Activated T-cell treated with anti-CD3 and anti-CD28 coated beads, Interleukin-2, amount 50 U/mL, for 72 hours (primary cell): ENCODE measurements at places on chromosomes 5 and 9. TPM values are rescaled to one million over a fixed set of nuclear protein-coding genes. Genes with fewer than 3 reads are reported as not detected.

The ISL1 gene
- not detected for total RNA-seq

The TRIM41 gene
- 52.1 TPM for total RNA-seq

The PDE6A gene
- total RNA-seq, result 0.05 TPM

The KCNN2 gene
- total RNA-seq, result not detected

The ARHGEF39 gene
- 15.1 TPM for total RNA-seq

The FOXD4 gene
- total RNA-seq, result 0.38 TPM

The CDH18 gene
- total RNA-seq, result not detected

DNA sequence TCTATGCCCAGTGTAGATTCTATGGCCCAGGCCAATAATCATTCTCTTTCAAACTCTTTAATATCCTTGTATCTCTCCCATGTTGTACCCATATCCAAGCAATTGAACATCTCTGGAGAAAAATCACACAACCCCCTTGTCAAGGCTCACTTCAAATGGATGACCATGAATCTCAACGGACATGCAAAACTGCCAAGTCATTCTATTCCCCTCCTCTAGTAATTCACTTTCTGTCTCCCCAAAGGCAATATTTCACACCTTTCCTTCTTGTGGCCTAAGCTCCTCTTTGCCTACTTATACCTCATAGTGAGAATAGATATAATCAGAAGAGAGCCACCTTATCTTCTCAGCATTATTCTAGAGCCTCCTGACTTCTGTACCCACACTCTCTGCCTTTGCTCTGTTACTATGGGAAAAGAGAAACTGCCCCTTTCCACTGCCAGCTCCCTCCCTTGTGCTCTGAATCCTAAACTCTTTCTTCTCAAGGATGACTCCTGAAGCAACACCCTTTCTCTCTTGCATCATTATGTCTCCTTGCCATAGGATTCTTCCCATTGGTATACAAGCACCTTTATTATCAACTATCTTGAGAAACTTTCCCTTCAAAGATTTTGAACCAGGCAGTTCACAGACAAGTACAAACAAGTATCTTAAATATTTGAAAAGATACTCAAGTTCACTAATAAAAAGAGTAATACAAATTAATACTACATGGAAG lies 66.1 kb downstream of the RPS23 start:
- no peaks in the 10 kb centered on the region for H3K36me3 ChIP-seq
- H3K27ac ChIP-seq, result no peak overlapping the region
- no peak overlapping the region for H3K4me3 ChIP-seq

GRCh38 chr9:68651280-68651893 lies 53.7 kb upstream of the PIP5K1B start:
- H3K27me3 ChIP-seq, result peaks cover 16% of the 10 kb centered on the region
- peaks cover 40% of the 10 kb centered on the region for H3K4me1 ChIP-seq
- H3K27ac ChIP-seq, result peak overlapping the region; percentile 93

DNA sequence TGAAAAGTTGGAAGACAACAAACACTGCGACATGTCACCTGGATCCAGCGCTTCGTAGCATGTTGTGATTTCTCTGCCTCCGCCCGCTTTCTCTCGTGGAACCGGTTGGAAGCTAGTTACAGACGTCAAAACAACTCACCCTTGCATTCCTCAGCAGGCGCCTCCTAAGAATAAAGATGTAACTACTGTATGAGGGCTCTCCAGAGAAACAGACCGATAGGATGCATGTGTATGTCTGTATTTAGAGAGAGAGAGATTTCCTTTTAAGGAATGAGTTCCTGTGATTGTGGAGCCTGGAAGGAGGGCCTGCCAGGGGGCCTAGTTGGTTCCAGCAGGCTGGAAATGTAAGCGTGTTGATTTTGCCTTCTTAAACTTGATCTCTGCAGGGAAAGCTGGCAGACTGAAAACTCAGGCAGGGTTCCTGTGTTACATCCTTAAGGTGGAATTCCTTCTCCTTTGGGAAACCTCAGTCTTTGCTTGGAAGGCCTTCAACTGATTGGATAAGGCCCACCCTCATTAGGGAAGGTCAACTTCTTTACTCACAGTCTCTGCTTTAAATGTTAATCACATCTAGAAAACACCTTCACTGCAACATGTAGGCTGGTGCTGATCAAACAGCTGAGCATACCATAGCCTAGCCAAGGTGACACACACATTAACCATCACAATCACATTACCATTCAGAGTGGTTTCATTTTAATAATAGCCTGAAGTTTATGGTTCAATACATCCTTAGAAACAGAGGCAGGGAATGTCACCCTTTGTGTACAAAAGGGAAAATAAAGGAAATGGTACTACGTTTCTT lies 163.8 kb downstream of the SYK start:
- peak overlapping the region; percentile 51 for H3K4me3 ChIP-seq
- no peak for DNase-seq
- peaks cover 46% of the 10 kb centered on the region for H3K4me1 ChIP-seq

- peaks cover 14% of the 10 kb centered on the region for H3K4me1 ChIP-seq
- no peak overlapping the region for H3K4me3 ChIP-seq
- DNase-seq, result no peak
- H3K27me3 ChIP-seq, result no peaks in the 10 kb centered on the region
- no peaks in the 10 kb centered on the region for H3K36me3 ChIP-seq
Observed at GRCh38 chr5:110321117-110321516, 405.4 kb downstream of the TMEM232 start.

DNA sequence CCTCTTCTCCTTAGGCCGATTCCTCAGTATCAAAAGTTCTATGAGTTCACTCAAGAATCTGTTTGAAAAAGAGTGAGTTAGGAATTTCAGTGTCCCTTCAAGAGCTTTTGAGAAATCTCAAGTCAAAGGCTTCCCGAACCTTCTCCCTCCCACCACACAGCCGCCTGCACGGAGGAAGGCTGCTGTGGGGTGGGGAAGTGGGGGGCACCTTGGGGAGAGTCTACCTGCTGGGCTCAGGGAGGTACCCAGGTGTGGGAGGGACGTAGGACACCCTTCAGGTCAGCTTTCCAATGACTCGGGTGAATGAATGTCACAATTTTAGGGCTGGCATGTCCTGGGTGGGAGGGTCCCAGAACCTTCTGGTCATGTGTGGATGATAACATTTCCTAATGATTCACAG lies 17.5 kb downstream of the CXCL14 start:
- no peaks in the 10 kb centered on the region for H3K4me1 ChIP-seq
- peaks cover 36% of the 10 kb centered on the region for H3K27me3 ChIP-seq
- H3K36me3 ChIP-seq, result no peaks in the 10 kb centered on the region
- H3K27ac ChIP-seq, result no peak overlapping the region
- no peak overlapping the region for H3K4me3 ChIP-seq

DNA sequence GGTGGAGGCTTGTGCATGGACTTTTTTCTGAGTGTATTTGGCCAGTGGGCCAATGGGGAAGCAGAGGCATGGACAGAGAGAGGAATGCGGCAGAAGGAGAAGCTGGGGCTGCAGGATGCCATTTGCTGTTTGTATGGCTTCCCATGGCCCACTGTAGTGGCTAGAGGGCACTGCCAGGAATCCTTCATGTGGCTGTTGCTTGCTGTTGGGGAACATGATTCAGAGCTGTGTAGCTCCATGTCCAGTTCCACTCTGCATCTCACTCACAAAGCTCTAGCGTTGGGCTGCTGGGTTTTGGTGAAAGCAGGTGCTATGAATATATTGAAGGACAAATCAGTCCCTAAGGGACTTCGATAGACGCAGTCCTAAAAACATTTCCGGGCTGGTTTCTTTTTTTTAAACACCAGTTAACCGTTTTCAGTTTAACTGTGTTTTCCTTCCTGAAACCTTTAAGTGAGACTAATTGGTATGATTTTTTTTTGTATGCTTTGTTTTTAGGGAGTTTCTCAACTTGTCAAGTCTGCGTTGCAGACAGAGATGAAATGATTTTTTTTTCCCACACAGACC lies 51.3 kb downstream of the SLC22A5 start:
- H3K4me1 ChIP-seq, result peaks cover 81% of the 10 kb centered on the region
- H3K27ac ChIP-seq, result peak overlapping the region; percentile 87
- peaks cover 2% of the 10 kb centered on the region for H3K36me3 ChIP-seq
- no peaks in the 10 kb centered on the region for H3K27me3 ChIP-seq
- peak overlapping the region; percentile 67 for H3K4me3 ChIP-seq
- peak; percentile 35 for DNase-seq

- H3K36me3 ChIP-seq, result no peaks in the 10 kb centered on the region
- no peak overlapping the region for H3K27ac ChIP-seq
- H3K27me3 ChIP-seq, result peaks cover 14% of the 10 kb centered on the region
- H3K4me3 ChIP-seq, result no peak overlapping the region
Observed at GRCh38 chr5:107365320-107366109, 305.2 kb downstream of the EFNA5 start.

GRCh38 chr5:84364043-84364442 lies 20.6 kb downstream of the EDIL3 start:
- H3K27ac ChIP-seq, result no peak overlapping the region
- no peaks in the 10 kb centered on the region for H3K36me3 ChIP-seq
- no peak for DNase-seq
- H3K4me1 ChIP-seq, result no peaks in the 10 kb centered on the region
- no peaks in the 10 kb centered on the region for H3K27me3 ChIP-seq

GRCh38 chr5:26622947-26623346 lies 415.4 kb downstream of the CDH9 start:
- no peak overlapping the region for H3K4me3 ChIP-seq
- no peaks in the 10 kb centered on the region for H3K4me1 ChIP-seq
- H3K36me3 ChIP-seq, result no peaks in the 10 kb centered on the region
- H3K27me3 ChIP-seq, result no peaks in the 10 kb centered on the region

DNA sequence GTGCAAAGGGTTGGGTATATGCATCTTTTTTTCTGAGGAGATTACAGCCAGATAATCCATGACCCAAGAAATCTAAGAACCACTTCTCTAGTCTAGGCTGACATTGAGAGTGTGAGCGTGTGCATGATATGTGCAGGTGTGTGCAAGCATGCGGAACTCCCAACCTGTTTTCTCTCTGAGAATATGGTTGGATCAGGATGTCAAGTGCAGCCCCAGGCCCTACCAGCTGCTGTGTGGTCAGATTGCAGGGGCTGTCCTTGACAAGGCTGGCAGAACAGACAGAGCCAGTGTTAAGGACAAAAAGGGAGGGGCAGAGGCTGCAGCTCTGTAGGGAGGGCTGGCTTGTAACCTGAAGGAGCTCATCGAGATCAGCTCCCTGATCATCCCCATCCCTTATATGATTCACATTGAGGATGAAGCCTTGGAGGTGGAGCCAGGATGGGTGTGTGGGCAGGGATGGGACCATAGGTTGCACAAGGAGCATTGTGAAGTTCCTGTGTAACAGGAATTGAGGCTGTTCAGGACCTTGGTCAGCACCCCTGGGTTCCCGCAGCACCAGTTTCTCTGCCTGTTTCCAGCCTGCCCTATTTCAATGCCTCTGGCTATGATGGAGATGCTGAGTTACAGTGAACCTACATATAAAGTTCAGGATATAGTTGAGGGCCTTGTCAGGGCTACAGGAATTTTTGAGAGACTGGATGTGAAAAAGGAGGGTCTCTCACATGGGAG lies 52.6 kb upstream of the ARAP3 start:
- no peak overlapping the region for H3K4me3 ChIP-seq
- peaks cover 50% of the 10 kb centered on the region for H3K27me3 ChIP-seq
- no peak overlapping the region for H3K27ac ChIP-seq
- no peaks in the 10 kb centered on the region for H3K4me1 ChIP-seq

DNA sequence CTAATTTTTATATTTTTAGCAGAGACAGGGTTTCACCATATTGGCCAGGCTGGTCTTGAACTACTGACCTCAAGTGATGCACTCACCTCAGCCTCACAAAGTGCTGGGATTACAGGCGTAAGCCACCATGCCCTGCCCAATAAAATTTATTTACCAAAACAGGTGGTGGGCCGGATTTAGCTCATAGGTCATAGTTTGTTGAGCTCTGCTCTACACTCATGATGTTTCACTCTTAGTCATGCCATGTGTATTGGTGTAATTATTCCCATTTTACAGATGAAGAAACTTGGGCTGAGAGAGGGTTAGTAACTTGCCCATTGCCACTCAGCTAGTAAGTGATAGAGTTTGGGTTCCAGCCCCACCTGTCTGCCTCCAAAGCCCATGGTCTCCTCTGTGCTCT lies 93.1 kb upstream of the WWC1 start:
- no peaks in the 10 kb centered on the region for H3K4me1 ChIP-seq
- H3K4me3 ChIP-seq, result no peak overlapping the region
- H3K36me3 ChIP-seq, result no peaks in the 10 kb centered on the region
- H3K27ac ChIP-seq, result no peak overlapping the region
- no peak for DNase-seq
- no peaks in the 10 kb centered on the region for H3K27me3 ChIP-seq

- no peak overlapping the region for H3K4me3 ChIP-seq
- H3K36me3 ChIP-seq, result peaks cover 28% of the 10 kb centered on the region
Observed at GRCh38 chr5:33476992-33477391, 36.2 kb downstream of the TARS1 start.

DNA sequence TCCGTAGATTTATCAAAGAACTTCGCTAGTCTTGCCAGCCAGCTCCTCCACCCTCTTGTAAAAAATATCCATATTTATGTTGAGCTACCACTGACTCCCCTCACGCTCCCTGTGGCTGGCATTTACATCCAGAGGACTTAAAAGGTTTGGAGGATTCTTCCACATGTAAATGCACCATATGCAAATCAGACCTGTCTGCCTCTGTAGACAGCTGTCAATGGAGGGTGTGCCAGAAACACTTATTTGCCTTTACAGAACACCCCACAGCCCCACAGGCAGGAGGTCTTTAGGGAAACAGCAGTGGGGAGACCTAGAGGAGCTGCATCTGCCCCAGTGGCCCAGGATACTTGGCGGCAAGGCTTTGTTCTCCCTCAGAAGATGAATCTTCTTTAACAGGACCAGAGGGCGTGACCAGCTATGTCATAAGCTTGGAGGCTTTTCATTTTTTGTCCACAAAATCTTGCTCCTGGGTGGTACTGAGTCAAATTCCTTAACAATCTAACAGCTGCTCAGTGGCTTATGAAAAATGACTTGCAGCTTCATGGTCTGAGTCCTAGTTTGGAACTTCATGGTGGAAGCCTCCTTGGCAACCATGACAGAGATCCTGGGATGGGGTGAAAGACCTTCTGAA lies 535.8 kb downstream of the EBF1 start:
- no peak overlapping the region for H3K4me3 ChIP-seq
- no peaks in the 10 kb centered on the region for H3K36me3 ChIP-seq
- no peak for DNase-seq
- H3K27me3 ChIP-seq, result peaks cover 9% of the 10 kb centered on the region

- no peaks in the 10 kb centered on the region for H3K27me3 ChIP-seq
- no peak for DNase-seq
- no peak overlapping the region for H3K27ac ChIP-seq
- no peaks in the 10 kb centered on the region for H3K36me3 ChIP-seq
- H3K4me3 ChIP-seq, result no peak overlapping the region
Observed at GRCh38 chr9:13845460-13845859, 468.5 kb downstream of the NFIB start.
